ENCODE measurements at places on chromosomes 5 and 9.

DNA sequence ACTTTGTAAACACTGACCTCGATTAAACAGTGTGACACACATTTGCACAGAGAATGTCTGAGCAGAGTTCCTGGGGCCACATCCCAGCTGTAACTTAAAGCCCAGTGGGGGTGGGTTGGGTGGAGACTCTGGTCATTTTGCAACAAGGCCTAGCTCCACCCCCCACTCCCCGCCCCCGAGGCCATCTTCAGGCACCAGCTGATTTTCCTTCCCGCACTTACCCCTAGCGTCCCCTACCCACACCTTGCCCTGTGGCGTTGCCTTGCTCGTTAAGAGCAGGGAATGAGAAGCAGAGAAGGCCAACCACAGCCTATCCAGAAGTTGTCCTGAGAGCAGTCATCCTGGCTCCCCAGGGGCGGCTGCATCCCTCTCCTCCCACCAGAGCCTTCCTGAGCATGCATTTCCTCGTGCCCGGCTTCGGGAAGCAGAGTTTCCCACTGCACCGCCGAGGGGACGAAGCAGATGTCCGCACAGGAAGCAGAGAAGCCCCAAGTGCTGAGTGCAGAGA is 101.7 kb upstream of the SARDH start:
- no peak for DNase-seq

- no peak for DNase-seq
These were observed 245.6 kb downstream of the FANCC start for GRCh38 chr9:95071925-95072324.

DNA sequence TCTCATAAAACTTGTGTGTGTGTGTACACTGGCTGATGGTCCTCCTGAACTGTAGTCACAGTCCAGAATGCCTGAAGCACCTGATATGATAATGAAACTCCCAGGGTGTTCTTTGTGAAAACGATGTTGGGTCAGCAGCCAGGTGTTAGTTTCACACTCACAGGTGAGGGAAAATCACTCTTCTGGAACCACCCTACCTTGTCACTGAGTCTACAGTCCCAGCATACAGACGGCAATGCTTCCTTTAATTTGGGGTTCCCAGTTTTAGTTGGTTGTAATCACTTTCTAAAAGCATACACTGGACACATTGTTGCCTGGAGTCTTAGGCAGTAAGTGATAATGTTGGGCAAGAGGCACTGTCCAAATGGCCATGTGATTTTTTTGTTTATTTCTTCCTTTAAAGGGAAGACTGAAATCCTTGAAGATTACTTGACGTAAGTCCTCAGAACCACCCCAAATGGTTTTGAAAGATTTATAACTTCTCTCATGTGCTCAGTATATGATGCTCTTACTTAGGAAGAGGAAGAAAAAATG is 18.2 kb upstream of the MGAT1 start:
- DNase-seq, result no peak

GRCh38 chr5:170238456-170239196 is 5.8 kb downstream of the C5orf58 start:
- DNase-seq, result no peak

GRCh38 chr5:106894964-106895363 is 775.8 kb downstream of the EFNA5 start:
- DNase-seq, result no peak

Measured in RCC 7860 (cell line).